Activated CD4-positive, alpha-beta T cell treated with anti-CD3 and anti-CD28 coated beads for 1 hour (primary cell): ENCODE measurements at places on chromosomes 6 and 20.

DNA sequence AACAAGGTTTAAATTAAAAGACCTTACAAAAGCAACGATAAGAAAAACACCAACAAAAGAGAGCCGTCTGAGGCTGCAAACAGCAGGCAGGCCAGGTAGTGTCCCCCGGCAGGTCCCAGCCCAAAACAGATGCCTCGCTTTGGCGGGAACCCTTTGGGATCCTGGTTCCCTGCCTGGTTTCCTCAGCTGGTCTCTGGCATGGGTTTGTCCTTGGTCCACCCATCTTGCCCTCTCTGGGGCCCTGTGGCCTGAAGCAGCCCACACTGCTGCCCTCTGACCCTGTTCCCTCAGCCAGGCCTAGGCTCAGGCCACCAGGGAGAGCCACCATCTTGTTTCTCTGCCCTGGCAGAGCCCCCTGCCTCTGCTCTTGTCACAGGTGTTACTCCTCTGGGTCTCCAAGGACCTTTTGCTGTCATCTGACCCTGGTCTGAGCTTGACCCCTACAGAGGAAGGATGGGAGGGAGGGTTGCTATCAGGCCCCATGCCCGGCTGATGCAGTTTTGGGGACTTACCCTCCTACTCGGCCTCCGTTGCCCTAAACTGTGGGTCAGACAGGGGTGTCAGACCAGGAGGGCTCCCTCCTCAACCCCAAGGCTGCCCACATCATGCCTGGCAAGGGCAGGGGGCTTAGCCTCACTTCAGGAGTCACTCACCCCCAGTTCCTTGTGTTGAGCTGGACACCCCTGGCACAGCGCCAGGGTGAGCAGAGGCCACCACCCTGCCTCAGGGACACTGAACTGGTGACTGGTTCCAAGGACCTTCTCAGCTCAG lies 30.6 kb upstream of the GRM4 start:
- DNase-seq = no peak

DNA sequence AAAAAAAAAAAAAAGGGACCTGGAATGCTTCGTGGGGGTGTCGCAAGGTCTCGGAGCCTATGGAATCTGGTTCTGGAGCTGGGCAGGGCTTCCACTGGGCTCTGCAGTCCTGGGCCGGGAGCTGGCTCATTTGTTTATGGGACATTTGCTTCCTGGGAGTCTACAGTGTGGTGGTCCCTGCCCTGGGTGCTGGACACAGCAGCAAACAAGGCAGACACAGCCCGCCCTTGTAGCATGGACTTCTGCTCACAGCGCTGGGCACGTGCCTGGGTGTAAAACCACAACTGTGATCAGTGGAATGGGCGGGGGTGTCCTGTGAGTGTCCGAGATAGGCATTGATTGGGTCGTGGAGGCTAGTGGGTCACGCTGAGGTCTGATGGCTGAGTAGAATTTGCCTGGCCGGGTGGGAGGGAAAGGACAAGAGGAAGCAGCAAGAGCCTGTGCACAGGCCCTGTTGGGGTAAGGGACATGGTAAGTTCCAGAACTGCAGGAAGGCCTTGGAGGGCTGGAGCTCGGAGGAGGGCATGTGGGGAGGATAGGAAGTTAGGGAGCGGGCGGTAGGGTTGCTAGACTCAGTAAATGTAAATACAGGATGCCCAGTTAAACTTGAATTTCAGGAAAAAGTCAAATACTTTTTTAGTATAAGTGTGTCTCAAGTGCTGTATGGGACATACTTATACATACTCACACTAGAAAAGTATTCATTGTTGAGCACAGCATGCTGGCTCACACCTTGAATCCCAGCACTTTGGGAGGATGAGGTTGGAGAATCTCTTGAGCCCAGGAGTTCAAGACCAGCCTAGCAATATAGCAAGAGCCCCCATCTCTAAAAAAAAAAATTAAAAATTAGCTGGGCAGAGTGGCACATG lies 61.3 kb upstream of the PMEPA1 start:
- DNase-seq = no peak

GRCh38 chr6:44779130-44779826 lies 391.8 kb downstream of the CDC5L start:
- DNase-seq = no peak

DNA sequence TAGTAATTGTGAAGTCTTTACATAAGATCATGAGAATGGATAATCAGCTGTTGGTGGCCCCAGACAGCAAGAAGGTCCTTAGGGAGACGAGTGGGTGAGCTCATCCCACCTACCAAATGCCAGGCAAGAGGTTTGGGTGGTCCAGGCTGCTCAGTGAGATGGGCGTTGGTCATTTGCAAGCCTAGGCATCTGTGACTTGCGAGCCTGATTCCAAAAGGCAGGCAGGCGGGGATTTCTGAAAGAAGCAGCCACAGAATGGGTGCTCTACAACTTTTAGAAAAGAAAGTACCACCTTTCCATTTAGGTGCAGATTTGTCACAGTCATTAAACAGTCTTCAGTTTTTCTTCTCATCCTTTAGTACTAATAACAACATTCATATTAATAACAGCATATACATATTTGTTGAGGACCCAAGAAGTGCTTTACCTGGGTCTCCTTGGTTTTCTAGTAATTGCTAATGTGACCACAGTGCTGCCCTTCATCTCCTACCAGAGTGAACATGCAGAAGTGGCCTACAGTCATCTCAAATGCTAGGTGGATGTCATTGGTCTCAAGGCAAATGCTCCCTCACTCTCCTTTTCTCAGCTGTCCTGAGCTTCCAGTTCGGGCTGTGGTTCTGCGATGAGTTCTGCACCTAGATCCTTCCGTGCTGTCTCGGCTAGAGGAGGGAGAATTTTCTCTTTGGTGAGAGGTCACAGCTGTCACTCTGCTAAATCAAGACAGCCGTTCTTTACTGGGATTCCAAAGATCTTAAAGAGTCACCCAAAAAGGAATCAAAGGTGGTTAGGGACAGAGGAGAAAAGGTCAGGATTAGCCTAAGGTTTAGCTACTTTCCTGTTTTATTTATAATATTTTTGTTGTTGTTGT lies 2.7 kb downstream of the WRNIP1 start:
- no peak for DNase-seq

DNA sequence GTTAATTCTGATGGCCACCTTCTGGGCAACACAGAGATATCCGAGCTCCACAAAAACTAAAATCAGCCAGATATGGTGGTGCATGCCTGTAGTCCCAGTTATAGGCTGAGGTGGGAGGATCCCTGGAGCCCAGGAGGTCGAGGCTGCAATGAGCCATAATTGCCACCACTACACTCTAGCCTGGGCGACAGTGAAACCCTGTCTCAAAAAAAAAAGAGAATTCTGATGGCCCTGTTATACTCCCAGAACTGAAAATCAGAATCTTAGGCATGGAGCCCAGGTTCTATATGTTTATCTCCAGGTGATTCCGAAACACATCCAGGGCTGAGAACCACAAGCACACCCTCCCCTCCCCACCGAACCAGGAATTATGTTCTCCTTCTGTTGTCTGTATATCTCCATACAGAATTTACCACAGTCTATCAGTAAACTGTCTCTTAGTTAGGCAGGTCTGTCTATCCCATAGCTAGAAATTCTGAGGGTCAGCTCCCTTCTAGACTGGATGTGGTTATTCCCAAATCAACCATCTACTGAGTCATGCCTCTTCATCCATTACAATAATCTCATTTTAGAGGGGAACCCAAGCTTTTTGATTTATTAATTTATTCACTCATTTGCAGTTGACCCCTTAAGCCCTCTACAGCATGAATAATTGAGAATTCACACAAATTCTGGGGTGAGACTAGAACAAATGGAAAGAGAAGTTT lies 24.8 kb upstream of the CCND3 start:
- no peak for DNase-seq

GRCh38 chr6:168736039-168736438 lies 295.1 kb downstream of the SMOC2 start:
- DNase-seq = no peak

DNA sequence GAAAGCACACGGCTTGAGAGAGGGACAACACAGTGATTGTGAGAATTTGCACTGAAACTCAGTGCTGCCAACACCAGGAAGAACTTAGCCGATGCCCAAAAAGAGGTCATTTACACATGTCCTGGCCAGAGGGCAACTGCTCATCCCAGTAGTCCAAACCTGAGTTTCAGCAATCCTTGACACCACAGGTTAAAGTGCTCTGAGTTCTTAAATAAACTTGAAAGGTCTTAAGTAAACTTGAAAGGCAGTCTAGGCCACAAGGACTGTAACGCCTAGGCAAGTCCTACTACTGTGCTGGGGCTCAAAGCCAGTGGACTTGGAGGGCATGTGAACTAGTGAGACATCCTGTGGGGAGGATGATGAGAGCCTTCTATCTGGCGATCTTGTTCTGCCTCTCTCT lies 14.1 kb downstream of the SNX14 start:
- no peak for DNase-seq

GRCh38 chr6:95802978-95803377 lies 212.8 kb upstream of the FUT9 start:
- no peak for DNase-seq

GRCh38 chr6:93337014-93337413 lies 82.3 kb downstream of the EPHA7 start:
- no peak for DNase-seq

- no peak for DNase-seq
These were observed 18.2 kb upstream of the ANGPT4 start for GRCh38 chr20:934186-934840.

GRCh38 chr20:7714549-7714948 lies 225.7 kb downstream of the HAO1 start:
- no peak for DNase-seq

- no peak for DNase-seq
These were observed 94.2 kb downstream of the UTRN start for GRCh38 chr6:144379356-144379755.

DNA sequence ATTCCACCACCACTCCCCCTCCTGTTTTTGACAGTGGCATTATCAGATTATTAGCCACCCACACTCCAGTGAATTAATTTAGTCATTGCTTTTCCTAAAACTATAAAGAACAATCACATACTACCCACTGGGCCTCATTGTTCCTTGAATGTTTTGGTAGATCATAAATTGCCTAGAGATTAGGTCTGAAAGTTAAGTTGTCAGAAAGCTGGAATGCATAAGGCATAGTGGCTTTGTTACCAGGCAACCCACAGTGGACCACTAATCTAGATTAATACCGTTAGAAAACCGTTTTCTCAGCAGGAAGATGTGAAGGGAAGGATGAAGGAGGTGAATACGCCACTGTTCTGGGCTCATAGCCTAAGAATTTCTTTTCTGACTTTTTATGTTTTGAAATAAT lies 75.6 kb downstream of the SAMD3 start:
- no peak for DNase-seq

DNA sequence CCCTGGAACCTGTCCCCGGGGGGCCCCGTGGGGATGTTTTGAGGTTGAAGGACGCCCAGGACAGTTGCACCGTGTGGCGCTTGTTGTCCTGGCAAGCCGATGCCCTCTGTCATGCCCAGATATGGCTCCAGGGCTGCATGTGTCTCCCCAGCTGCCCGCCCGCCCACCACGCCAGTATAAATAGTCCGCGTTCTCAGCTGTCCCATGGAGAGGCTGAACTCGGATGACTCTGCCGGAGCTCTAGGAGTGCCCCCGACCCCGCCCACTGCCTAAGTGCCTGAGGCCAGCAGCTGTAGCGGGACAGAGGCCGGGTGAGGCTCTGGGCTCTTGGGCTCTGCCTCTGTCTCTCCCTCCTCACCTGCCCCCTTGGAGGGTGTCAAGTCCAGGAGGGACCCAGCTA lies 83.0 kb upstream of the GATA5 start:
- DNase-seq = no peak

DNA sequence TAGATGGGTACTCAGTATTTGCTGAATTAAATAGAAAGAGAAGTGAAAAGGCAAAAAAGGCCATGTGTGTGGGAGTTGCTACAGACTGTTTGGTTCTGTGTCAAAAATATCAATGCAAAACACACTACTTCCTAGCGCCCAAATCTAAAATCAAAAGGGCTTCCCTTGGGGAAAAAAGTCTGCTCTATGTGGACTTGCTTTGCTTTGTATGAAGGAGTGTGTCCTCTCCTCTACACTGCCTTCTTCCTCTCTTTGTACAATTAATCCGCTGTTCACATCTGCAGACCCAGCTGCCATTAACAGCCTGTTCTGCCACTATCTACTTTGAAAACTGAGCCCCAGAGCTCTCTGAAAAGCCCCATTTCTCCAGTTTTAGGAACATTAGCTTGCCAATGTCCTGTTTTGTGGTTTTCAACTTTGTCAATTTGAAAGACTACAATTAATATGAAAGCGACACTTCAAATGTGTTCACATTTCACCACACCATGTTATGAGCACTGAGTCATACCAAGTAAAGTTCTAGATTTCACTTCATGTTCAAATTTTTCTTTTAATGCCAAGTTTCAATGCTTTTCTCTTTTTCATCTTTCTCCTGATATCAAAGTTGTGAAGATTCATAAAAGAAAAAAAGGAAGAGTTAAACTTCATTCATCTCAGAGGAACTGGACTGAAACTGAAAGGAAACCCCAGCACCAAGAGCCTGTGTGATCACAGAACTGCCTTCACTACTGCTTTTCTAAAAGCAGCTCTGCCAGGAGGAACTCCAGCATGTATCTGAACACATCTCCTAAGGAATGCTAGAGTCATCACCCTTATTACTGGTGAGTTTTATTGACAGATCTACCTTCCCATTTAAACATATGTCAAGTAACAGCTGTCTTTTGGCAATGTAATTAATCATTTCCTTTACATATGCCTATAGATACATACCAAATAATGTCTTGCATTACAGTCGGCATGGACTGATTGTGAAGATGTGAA lies 102.6 kb downstream of the KIF13A start:
- no peak for DNase-seq

DNA sequence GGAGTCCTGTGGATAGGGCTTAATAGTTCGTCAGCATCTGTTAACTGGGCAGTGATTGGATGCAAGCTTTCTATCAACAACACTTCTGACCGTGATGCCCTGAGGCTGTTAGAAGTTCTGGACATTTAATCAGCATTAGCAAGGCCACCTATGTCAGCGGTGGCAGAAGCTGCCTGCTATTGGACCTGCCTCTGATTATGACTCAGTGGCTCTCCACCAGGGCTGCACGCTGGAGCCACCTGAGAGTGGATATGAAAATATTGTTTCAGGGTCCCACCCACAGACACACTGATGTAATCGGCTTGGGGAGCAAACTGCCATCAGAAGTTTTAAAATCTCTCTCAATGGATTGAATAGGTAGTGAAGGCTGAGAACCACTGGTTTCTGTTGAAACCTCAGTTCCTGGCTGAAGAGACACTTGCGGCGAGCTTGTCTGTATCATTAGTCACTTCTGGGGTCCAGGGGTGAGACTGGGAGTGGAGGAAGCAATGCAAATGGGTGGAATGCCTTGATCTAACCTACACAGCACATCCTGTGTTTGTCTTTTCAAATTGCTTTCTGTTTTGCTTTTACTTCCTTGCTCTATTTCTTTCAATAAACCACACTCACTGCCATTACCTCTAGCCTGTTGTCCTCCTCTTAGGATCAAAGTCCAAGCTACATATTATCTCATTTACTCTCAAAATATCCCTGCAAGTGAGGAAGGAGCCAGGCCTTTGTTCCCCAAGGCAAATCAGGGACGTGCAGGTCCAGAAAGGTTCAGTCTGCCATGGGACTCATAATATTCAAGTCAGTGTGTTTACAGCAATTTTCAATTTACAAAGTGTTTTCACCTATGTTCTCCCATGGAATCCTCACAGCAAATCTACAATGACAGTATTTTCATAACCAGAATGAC lies 4.2 kb downstream of the CLIC5 start:
- peak; percentile 29 for DNase-seq
